Right renal cortex interstitium (tissue), 3 donors: ENCODE measurements at places on chromosomes 1 and 21. TPM values are rescaled to one million over a fixed set of nuclear protein-coding genes. Genes with fewer than 3 reads are reported as not detected.
A peak's percentile ranks its signal among the peaks of the same experiment; 100 is the strongest.

The APOBEC4 gene
- not detected for polyA plus RNA-seq

The IL22RA1 gene
- 2.3 TPM for polyA plus RNA-seq

- DNase-seq, result peak; percentile 29
Observed at GRCh38 chr1:243748706-243749283, 101.2 kb downstream of the AKT3 start.

- DNase-seq, result no peak
Observed at GRCh38 chr1:78950826-78951225, 55.7 kb downstream of the ADGRL4 start.

GRCh38 chr1:201422026-201422425, 496 bp upstream of the TNNI1 start:
- no peak for DNase-seq

DNA sequence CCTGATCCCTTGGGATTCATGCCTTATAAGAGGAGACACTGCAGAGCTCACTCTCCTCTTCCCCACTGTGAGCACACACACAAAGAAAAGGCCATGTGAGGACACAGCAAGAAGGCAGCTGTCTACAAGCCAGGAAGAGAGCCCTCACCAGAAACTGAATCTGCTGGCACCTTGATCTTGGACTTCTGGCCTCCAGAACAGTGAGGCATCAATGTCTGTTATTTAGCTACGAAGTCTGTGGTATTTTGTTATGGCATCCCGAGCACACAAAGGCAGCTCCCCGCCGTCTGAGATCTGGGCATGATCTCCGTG, 47.1 kb upstream of the RPL11 start:
- no peak for DNase-seq

DNA sequence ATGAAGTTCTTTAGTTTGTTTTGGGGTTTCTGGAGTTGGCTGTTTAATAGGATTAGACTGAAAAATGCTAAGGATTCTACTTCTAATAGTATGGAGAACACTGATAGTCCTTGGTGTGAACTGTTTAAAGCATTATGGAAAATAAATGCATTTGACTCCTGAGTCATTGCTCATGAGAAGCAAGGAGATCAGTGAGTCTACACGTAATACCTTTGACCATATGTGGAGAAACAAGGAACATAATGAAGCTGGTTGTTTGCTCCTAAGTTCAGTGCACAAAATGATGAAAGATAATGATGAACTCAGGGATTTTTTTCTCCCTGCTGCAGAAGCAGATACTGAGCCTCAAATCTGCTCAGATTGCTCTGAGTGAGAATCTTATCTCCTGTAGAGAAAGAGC, 158.9 kb upstream of the COL11A1 start:
- no peak for DNase-seq

- DNase-seq, result no peak
Observed at GRCh38 chr1:201543871-201544642, 5.1 kb downstream of the NAV1 start.

DNA sequence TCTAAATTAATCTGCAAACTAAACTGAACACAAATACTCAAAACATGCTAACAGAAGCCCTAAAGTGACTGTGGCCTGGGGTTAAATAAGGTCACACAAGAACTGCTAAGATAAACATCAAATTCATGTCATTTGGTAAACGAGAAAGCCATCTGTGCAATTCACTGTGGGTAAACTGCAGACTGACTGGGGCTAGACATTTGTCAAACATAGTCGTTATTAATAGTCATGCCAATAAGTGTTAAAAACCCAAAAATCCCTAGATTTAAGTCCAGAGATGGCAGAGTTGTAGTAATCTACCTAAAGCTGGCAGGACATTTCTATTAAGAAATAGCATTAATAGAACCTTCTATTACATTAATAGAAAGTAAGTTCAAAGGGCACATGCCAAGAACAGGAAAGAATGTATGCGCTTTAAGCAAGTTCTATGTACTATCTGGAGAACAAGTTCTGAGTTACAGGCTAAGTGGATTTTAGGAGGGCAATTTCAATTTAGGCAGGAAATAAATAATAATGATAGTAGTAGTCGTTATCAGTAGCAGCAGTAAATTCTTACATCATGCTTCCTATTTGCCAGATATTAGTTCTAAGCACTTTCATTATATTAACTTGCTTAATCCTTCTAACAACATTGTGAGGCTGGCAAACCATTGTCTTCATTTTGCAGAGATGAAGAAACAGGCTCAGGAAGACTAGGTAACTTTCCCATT, 8.6 kb downstream of the EDEM3 start:
- DNase-seq, result no peak

GRCh38 chr1:54543729-54544496, 4.1 kb upstream of the ACOT11 start:
- no peak for DNase-seq

DNA sequence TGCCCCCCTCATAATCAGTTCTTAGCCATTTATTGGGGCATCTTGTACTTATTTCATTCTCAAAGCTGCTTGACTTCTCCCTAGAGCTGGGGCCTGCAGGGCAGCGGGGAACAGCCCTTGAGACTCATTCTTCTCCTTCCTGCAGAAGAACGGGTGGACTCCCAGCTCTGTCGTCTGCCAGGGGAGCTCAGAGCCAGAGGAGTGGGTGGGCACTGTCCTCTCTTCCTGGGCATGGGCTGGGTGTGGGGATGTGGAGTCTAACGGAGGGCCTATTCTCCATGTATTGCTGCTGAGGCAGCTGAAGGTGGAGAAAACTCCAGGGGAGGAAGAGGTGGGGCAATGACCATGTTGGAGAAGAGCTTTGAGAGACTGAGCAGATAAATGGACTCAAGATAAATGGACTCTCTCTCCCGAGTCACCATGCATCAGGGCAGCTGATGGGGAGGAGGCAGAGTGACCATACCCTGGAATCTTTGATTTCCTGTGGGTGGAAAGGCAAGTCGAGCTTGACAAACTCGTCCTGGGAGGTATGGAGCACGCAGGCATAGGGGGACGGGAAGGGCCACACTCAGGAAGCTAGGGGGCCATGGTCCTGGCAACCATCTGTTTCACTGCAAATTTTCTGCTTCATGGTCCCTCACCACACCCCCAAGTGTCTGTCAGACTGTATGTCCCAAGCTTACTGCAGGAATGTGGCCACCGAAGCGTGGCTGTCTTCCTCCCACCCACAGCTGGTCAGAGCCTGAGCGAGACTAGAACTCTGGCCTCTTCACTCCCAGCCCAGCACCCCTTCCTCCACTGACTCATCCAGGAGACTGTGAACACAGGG, 56.9 kb upstream of the ATP2B4 start:
- no peak for DNase-seq

DNA sequence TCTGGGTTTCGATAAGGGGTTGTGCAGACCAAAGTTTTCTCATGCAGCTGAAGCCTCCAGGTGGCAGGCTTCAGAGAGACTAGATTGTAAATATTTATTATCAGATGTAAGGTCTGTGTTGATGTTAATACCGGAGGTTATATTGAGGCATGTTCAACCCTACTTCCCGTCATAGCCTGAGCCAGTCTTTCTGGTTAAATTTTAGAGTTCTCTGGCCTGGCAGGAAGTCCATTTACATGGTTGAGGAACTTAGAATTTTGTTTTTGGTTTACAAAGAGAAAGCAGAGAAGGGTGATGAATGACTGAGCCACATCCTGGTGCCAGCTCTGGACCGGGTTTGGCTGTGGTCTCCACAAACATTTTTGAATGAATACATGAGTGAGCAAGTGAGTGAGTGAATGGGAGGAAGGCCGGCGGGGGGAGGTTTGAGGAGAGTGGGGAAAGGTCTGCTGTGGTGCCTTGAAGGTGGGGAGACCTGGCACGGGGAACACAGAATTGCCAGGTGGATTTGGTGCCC, 218.5 kb downstream of the DISC1 start:
- DNase-seq, result no peak

GRCh38 chr1:37424523-37424922, 49.9 kb upstream of the ZC3H12A start:
- no peak for DNase-seq

GRCh38 chr1:234879147-234880080, 249.2 kb downstream of the TOMM20 start:
- no peak for DNase-seq
